Astrocyte of the spinal cord (primary cell): ENCODE measurements at places on chromosomes 1 and 21.

DNA sequence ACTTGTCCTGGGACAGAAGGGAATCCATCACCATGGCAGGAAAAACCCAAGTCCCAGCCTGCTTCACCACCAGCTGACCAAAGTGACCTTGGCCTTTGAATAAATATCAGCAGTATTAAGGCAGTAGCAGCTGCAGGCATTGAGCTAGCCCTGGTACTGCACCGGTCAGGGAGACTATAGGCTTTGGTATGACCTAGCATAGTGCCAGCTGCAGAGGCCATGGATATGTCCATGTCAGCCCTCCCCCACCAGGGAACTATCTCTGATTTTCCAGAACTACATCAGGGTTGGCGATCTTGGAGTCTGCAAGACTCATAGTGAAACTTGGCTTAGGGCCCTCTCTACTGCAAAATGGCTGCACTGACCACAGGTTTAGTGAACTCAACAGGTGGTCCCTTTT is 49.2 kb upstream of the FAM20B start:
- DNase-seq: no peak

DNA sequence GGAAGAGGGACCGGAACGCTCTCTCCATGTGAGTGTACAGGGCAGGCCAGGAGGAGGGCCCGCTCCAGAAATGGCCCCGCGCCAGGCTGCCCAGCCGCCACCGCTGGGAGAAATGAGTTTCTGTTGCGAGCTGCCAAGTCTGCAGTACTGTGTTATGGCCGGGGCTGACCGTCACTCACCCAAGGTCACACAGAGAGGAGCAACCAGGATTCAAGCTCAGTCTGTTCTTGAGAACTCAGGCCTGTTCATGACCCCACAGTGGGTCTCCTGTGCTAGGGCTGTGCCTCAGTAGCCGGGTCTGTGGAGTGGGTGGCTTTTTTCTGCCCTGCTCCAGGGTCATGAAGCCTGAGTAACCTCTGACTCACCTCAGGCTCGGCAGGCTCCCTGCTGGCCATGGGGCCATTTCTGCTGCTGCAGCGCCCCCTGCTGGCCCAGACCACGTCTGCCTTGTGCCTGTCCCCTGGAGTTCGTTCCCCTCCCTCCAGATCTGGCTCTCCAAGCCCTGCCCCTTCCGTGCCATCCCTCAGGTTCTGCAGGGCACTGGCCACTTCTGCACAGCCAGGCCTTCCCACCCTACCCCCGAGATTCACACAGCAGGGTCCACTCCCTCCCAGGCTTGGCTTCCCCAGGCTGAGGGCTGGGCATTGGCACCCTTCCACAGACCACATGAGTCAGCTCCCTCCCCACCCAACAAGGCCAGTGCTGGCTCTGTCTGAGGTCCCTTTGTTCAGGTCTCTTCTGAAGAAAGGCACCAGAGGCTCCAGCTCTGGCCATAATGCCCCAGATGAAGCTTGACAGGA is 51.8 kb downstream of the EDN2 start:
- peak; percentile 90 for DNase-seq

DNA sequence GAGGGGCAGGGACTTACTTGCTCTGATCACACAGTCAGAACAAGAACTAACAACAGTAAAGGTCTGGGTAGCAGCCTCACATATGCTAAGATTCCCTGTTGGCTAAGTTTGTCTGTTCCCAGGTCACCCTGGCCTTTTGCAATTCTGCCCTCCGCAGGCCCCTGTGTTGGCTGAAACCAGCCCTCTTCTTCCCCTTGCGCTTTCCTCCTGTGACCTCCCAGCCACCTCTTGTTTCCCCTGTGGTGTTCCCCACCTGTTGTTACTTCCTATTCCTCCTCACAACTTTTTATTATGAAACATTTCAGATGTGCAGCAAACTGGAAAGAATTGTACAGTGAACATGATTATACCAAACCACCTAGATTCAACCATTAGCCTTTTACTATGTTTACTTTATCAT is 23.4 kb downstream of the MAPKAPK2 start:
- no peak for DNase-seq

DNA sequence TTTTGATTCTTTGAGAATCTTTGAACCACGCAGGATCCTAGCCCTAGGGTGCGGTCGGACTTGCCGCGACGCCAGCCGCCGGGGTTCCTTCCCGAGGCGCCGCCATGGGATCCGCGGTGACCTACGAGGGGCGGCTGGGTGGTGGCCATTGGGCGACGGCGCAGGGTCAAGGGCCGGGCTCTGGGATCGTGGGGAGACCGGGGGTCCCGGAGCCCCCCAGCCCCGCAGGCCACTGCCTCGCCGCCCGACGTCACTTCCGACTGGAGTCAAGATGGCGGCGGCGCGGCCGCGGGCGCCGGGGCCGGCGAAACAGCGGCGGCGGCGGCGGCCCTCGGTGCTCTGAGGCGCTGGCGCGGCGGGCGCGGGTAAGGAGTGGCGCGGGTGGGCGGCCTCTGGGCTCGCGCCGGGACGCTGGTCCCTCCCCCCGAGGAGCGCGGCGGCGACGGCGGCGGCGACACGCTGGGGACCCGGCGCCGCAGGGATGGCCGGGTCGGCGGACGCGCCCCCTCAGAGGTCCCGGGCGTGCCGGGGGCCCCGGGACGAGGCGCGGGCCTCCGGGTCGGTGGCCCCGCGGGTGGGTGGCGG is at the start of gene PRDM2:
PRDM2 (plus strand) TSS at position 253 of the 585 bp plus-strand sequence. CDS start 15,418 bp downstream, outside the sequence.
- peak; percentile 38 for DNase-seq

DNA sequence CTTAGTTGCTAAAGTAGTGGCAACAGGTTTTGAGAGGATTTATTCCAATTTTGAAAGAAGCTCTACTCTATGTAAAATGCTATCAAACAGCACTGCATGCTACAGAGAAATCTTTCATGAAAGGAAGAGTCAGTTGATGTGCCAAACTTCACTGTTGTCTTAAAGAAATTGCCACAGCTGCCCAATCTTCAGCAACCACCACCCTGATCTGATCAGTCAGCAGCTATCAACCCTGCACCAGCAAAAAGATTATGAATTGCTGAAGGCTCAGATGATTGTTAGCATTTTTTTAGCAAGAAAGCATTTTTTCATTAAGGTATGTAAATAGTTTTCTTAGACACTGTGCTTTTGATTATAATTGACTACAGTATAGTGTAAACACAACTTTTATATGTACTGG is 49.6 kb downstream of the SLC9C2 start:
- DNase-seq: no peak

DNA sequence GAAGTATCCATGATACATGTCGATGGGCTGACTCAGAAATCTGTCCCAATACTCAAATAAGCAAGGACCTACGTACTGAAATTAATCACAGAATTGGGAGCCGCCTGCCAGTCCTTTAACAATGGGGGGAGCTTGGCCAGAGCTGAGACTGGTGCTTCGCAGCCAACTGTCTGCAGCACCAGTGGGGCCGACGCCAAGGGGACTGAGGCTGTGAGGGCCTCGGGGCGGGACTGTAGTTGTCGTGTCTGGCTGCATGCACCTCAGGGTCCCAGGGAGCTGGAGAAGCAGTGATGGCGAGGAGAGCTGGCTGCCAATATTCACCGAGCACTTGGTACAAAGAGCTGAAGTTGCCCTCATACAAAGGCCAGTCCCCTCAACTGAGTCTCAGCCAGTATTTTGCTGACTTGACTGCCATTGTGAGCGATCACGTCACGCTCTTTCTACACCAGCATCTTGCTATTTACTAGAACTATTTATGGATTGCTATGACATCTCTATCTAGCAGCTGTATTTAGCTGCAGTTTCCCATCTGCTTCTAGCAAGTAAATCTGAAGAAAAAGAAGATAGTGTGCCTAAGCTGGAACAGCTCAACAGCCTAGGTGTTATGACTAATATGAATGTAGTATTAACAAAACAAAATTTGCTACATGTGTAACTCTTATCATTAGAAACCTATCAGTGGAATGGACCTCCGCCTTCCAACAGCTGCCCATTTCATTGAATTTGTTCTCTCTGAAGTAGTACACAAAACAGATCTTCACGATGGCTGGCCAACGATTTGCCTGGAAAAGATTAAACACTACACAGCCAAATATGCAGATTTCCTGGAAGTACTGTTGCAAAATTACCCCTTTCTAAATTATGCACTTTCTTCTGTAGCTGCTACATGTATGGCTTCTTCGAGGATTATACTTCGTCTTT is 29.1 kb downstream of the EVI5 start:
- DNase-seq: no peak

DNA sequence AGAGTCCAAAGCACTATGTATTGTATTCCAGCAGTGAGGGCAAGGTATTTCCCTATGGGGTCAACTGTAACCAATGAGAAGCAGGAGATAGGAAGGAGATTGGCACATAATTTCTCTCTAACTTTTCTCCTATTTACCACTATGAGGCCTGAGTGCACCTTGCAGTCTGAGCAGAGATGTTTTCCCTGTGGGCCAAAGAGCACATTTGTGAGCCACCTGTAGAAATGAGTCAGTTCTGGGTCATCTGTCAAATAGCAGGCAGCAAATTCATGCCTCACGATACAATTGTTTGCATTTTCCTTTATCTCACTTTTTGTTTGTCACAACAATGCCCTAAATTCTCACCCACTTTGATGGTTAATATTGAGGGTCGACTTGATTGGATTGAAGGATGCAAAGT is 547.2 kb upstream of the NCAM2 start:
- DNase-seq: peak; percentile 1

GRCh38 chr1:158793604-158794003 is 12.6 kb upstream of the OR6N2 start:
- no peak for DNase-seq

- DNase-seq: peak; percentile 71
Observed at GRCh38 chr1:77271852-77272580, 9.8 kb upstream of the AK5 start.

DNA sequence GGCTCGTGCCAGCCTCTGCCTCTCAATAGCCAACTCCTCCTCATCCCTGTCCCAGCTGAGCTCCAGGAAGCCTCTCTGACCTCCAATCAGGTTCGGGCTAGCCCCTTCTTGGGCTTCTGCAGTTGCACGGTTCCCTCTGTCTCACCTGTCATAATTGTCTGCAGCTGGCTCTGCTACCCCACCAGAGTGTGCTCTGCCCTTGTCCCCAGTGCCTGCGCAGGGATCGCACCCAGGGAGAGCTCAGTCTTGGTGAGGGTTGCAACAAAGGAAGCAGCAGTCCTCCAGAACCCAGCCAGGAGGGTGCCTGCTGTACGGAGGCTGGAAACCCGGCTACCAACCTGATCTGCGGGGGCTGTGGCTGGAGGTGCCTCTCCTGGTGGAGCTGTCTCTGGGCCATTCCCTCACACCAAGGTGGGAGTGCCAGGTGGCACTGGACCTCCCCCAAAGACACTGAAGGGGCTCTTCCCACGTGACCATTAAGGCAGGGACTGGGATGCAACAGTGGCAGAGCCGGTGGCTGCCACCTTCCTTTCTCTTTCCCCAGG is 63.5 kb upstream of the DMRTB1 start:
- no peak for DNase-seq

GRCh38 chr1:204513117-204513716 is 3.0 kb upstream of the MDM4 start:
- DNase-seq: no peak

DNA sequence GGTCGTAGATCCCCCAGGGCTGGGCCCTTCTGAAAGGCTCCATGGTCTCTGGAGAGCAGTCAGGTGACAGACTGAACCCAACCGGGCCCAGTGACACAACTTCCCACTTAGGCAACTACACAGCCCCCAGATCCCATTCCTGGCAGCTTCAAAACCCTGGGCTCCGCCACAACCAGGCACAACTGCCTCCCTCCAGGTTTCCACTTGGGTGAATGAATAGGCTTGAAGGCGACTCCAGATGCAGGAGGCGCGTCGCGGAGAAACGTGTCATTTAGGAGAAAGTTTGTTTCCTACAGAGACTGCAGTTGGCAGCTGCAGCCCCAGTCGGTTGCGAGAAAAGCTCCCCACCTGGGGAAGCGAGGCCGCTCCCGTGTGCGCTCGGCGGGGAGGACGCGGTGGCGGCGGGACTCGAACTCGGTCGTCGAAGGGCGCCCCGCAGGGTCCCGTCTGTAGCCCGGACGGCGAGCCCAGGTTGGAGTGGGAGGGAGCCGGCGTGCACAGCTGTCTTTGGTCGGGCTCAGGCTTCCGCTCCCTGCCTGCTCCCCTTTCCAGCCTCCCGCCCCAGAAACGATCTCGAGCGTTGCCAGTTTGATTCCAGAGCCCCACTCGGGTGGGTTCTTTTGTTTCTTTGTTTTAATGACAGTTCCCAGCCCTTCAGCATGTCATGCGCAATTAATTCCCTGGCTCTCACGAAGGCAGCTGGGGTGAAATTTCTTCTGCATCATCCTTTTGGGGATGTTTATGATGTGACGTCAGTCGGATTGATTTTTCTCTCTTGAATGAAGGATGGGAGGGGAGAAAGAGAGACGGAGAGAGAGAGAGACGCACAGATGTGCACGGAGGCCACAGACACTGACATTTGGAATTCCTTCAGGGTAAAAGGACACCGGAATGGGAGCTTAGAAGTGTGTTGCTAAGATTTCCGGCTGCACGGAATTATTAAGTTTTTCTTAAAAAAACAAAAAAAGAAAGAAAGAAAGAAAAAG is 862 bp upstream of the SGIP1 start:
- DNase-seq: peak; percentile 76

GRCh38 chr1:234882898-234883297 is 245.7 kb downstream of the TOMM20 start:
- no peak for DNase-seq

- no peak for DNase-seq
Observed at GRCh38 chr1:87765681-87766070, 437.0 kb downstream of the LMO4 start.

GRCh38 chr1:53155534-53155933 is 13.1 kb upstream of the SLC1A7 start:
- no peak for DNase-seq

DNA sequence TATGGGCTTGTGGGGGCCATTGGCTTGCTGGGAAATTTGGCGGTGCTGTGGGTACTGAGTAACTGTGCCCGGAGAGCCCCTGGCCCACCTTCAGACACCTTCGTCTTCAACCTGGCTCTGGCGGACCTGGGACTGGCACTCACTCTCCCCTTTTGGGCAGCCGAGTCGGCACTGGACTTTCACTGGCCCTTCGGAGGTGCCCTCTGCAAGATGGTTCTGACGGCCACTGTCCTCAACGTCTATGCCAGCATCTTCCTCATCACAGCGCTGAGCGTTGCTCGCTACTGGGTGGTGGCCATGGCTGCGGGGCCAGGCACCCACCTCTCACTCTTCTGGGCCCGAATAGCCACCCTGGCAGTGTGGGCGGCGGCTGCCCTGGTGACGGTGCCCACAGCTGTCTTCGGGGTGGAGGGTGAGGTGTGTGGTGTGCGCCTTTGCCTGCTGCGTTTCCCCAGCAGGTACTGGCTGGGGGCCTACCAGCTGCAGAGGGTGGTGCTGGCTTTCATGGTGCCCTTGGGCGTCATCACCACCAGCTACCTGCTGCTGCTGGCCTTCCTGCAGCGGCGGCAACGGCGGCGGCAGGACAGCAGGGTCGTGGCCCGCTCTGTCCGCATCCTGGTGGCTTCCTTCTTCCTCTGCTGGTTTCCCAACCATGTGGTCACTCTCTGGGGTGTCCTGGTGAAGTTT is 550 bp downstream of the RXFP4 start:
- no peak for DNase-seq

- no peak for DNase-seq
Observed at GRCh38 chr1:156643778-156644092, 1.8 kb downstream of the BCAN start.

DNA sequence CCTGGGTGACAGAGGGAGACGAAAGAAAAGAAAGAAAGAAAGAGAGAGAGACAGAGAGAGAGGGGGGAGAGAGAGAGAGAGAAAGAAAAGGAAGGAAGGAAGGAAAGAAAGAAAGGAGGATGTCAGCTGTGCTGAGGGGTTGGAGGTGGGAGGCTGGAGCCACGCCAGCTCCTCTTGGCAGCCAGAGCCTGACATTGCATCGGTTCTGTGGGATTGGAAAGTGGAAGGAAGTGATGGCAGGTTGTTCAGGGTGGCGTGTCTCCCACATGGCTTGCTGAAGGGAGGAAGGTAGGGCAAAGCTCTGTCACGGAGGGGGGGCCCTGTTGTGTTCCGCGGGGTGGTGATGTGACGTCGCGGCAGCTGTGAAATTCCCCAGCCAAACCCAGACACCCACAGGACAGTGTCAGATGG is 30.7 kb downstream of the EIF2D start:
- no peak for DNase-seq
